ENCODE measurements at places on chromosomes 2 and 18. TPM values are rescaled to one million over a fixed set of nuclear protein-coding genes. Genes with fewer than 3 reads are reported as not detected.

METTL4 gene
- total RNA-seq, result 4.1 TPM

ACSL3 gene
- total RNA-seq, result 306 TPM

SLC16A14 gene
- total RNA-seq, result 0.96 TPM

CHST10 gene
- total RNA-seq, result 1.2 TPM

ANKRD62 gene
- total RNA-seq, result not detected

POTEJ gene
- not detected for total RNA-seq

CYBRD1 gene
- total RNA-seq, result 27.7 TPM

ENOSF1 gene
- 25.1 TPM for total RNA-seq

TUBA3E gene
- total RNA-seq, result not detected

TBC1D8 gene
- 14.7 TPM for total RNA-seq

NLRC4 gene
- 0.21 TPM for total RNA-seq

GPR35 gene
- 0.85 TPM for total RNA-seq

CCBE1 gene
- total RNA-seq, result 1.9 TPM

TTR gene
- total RNA-seq, result not detected

CPS1 gene
- 19.8 TPM for total RNA-seq

MAP3K2 gene
- 49.4 TPM for total RNA-seq

STK11IP gene
- 15.1 TPM for total RNA-seq

SERPINB13 gene
- total RNA-seq, result 9.2 TPM

RABL2A gene
- total RNA-seq, result 3.9 TPM

RAB12 gene
- total RNA-seq, result 65.1 TPM

DUSP2 gene
- 11.1 TPM for total RNA-seq

CEP68 gene
- total RNA-seq, result 3.9 TPM

EFR3B gene
- total RNA-seq, result not detected

TMEM163 gene
- 0.72 TPM for total RNA-seq

CDKL4 gene
- 0.96 TPM for total RNA-seq

LRRC30 gene
- total RNA-seq, result not detected
